ENCODE measurements at places on chromosomes 16 and 17.

DNA sequence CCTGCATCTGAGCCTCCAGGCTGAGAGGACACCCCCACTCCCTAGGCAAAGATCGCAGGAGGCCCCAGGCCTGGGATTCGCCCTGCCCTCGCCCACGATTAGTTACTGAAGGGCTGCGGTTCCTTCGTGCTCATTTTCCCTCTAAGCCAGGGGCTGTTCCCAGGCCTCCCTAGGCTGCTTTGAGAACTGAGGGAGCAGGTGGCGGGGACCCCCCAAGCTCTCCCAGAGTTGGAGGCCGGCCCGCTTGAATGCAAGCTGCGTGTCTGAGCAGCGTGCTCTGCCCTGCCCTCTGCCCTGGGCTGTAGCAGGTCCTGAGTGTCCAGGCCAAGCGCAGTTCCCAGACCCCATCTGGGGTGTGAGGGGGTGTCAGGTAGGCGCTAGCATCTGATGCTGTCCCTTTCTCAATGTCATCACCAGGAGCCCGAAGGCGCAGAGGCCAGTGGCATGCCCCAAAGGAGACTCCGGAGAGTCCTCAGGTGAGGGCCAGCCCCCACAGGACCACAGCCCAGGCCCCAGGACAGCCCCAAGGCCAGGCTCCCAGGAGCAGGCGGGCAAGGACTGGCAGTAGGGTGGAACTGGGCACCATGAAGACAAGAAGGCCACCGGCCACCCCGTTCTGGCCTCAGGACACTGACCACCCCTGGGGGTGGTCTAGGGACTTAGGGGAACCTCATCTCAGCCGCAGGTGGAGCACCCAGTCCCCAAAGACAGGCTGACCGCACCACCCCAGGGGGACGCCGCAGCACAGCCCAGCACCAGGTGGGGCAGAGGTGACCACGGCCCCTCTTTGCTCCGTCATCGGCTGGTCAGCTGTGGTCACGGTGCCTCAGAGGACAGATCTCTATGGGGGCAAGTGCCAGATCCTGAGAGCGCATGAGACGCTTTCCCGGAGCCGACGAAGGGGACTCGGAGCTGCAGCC is 14.6 kb downstream of the ENDOV start:
- no peak for DNase-seq

DNA sequence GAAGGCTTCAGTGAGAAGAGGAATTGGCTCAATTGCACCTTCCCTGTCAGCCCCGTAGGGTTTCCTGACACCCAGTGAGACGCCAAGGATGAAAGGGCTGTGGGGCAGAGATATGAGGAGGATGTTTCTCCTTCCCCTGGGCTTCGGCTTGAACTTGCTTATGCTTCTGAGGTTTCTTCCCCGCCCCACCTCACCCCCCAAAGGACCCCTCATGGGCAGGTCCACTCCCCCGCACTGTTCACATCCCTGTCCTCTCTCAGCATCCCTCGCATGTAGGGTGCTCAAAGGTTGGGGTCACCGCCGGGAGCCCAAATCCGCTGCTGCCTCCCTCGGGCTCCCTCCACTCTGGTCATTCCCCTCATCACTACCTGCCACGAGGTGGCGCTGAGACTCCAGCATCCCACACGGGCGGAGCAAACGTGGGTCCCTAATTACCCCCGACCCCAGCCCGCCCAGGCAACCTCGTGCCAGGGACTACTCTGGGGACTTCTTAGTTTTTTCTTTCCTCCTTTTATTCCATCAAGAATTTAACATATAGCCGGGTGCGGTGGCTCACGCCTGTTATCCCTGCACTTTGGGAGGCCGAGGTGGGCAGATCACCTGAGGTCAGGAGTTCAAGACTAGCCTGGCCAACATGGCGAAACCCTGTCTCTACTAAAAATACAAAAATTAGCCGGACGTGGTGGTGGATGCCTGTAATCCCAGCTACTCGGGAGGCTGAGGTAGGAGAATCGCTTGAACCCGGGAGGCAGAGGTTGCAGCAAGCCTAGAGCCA is 3.3 kb upstream of the TRARG1 start:
- peak; percentile 54 for DNase-seq

- no peak for DNase-seq
Measured at GRCh38 chr17:51607512-51607911, 347.2 kb downstream of the UTP18 start.

DNA sequence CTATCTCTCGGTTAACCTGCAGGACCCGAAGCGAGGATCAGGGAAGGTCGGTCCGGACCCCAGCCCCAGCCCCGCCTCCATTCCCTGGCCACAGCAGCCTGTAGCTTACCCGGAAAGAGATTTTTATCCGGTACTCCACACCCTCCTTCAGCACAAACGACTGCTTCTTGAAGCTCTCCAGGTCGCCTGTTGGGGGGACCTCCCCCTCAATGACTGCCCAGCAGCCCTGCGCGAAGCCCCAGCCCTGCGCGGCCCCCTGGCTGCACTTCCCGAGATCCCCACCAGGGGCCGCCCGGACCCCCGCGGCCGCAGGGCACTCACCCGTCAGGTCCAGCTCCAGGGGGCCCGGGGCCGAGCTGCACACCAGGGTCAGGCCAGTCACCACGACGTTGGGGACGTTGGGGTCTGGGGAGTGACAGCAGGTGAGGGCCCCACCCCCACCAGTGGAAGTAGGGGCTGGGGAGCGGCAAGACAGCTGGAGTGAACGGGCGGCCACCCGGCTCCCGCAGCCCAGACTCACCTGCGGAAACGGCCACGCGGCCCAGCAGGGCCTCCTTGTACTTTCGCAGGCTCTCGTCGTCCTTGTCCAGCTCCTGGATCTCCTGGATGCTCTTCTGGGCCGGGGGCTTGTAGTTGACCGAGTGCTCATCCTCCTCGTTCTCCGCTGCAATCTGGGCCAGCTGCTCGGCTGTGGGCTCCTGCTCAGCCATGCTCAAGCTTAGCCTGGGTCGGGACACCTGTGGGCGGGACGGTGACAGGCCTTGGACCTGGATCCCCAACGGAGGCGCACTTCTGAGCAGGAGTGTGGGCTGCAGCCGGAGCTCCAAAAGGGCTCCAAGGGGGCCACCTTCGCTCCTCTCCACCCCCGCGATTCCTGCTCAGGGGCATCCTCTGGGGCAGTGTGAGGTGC is 1.7 kb downstream of the ARHGDIA start:
- no peak for DNase-seq

GRCh38 chr17:1999557-2000251 is 25.4 kb downstream of the RTN4RL1 start:
- no peak for DNase-seq

- DNase-seq = no peak
Measured at GRCh38 chr16:14531613-14532012, 98.4 kb downstream of the PARN start.

DNA sequence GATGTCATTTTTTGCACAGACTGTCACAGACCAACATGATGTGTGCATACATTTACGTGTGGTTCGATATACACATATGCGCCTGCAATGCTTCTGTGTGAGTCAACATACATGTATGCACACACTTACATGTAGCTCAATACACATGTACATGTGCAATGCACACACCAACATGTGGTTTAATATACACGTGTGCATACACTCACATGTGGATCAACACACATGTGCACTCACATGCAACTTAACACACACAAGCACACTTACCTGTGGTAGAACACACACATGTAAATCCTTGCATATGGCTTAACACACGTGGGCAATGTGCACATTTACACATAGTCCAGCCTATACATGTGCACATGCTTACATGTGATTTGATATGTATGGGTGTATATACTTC is 97.5 kb downstream of the CYLD start:
- DNase-seq = no peak

DNA sequence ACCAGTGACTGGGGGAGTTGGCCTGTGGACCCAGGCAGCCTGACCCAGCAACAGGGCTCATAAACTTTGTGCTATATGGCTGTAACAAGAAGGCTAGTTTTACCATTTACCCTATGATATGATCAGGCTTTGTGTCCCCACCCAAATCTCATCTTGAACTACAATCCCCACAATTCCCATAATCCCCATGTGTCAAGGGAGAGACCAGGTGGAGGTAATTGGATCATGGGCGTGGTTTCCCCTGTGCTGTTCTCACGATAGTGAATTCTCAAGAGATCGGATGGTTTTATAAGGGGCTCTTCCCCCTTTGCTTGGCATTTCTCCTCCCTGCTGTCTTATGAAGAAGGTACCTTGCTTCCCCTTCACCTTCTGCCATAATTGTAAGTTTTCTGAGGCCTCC is 111.2 kb upstream of the NLRP1 start:
- DNase-seq = no peak

DNA sequence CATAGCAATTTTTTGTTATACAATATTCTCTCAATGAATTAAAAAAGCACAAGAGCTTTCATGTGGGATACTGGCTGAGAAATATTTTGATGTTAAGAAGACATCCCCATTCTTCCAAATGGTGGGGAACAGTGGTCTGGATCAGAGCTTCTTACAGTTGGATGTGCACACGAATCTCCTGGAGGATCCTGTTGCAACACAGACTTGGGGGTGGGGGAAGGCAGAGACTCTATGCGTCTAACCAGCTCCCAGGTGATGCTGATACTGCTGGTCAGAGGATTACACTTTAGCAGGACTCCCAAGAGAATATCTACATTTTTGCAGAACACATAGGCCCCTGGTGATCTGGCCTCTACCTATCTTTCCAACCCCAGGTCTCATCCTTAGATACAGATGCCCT is 108.3 kb downstream of the SPACA3 start:
- DNase-seq = no peak

- no peak for DNase-seq
Measured at GRCh38 chr16:9177861-9178260, 86.4 kb downstream of the HAPSTR1 start.

- DNase-seq = no peak
Measured at GRCh38 chr16:9528511-9529079, 437.2 kb downstream of the HAPSTR1 start.

DNA sequence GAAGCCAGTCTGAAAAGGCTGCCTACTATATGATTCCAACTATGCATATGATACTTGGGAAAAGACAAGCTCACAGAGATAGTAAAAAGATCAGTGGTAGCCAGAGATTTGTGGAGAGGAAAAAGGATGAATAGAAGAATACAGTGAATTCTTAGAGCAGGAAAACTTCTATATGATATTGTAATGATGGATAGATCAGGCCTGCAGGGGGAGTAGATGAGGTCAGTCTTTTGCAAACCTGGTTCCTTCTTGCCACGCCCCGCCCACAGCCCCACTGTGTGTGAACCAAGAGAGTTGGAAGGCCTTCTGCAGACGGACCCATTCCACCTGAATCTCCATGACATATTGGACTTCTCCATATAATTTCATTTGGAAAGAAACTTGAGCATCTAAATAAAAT is 761 bp upstream of the CCL8 start:
- DNase-seq = peak; percentile 10

- no peak for DNase-seq
Measured at GRCh38 chr17:33942414-33942813, 312.7 kb upstream of the CCL2 start.

DNA sequence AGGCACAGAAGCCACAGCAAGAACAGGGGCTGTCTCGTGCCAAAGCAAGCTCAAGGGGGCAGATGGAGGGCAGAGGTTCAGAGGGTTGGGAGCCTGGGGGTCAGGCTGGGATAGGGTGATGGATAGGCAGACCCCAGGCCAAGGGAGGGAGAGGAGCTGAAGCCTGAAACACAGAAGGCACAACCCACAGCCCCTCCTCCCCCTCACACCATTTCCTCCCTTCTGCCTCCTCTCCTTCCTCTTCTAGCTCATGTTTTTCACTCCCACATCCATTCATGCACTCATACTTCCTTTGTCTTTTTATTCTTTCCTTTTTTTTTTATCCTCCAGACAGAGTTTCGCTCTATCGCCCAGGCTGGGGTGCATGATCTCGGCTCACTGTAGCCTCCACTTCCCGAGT is 61.1 kb downstream of the SOCS1 start:
- DNase-seq = no peak

GRCh38 chr17:76462556-76463290 is 4.7 kb upstream of the AANAT start:
- DNase-seq = no peak

DNA sequence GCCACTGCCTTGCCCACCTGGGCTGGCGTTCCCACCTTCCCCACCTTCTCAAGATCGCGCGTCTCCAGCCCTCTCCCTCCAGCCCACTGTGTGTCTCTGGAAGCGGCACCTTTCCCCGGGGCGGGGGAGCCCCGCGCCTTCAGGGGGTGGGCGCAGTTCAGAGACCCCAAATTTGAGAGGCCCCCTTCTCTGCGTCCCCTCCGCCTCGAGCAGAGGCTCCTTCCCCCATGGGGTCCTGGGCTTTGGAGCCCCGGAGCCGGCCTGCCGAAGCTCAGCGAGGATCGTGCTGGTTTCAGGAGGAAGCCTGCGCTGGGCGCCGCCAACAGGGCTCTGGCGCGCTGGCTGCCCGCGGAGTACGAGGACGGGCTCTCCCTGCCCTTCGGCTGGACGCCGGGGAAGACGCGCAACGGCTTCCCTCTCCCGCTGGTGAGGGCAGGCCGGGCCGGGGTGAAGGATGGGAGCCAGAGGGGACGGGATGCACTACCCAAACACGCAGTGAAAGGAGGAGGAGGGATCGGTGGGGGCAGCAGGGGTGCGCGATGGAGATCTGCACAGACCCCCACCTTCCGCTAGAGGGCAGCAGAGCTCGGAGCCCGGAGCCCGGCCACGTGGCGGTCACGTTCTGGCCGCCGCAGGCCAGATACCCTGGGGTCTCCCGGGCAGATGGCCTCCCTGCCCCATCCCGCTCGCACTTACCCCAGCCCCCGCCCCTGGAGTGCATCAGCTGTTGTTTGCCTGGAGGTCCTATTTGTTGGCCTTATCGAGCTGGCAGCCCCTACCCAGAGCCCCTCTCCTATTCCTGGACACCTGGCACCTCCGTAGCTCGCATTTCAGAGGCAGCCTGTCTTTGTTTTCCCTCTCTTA is 11.1 kb downstream of the LPO start:
- peak; percentile 66 for DNase-seq

- peak; percentile 78 for DNase-seq
Measured at GRCh38 chr16:3020247-3020603, at the start of gene TNFRSF12A. Gene TNFRSF12A, plus strand, starts transcription at chr16:3020368. Its CDS starts 30 bp downstream, at chr16:3020398.

DNA sequence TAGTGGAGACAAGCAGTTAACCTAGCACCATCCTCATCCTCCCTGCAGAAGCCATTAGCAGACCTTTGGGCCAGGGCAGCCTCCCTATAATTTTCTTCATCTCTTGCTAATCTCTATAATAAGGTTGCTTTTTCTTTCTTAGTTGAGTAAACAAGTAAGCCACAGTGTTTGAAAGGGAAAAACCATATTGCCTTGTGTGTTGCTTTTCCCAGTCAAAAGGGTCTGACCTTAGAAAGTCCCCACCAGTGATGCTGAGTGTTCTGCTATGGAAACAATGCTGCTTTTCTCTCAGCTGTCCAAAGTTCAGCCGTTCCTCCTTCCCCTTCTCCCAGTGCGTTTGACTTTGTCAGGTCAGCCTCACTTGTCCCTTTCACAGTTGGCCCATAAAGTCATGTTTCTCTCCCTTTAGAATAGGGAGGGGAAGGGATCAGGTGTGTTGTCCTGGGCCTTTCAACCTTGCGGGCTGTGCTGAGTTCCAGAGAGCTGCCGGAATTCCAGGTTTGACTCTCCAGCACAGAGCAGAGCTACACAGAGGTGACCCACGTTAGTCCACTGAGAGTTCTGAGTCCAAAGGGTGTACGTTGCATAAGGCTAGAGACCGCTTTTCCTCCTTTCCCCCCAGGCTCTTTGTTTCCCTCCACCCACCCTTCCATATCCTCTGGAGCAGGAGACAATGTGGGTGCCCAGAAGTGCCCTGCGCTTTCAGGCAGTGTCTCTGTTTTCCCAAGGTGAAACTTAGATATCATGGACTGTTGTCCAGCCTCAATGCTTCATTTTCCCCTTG is 15.9 kb upstream of the CLEC18C start:
- DNase-seq = no peak

Data from T-helper 2 cell treated with Interferon-gamma antibody and Interleukin-4, amounts not matched to agents 5 μg/mL and 100 μg/mL, for 36 hours (primary cell).